Fibroblast of mammary gland (primary cell): ENCODE measurements at places on chromosomes 11 and 22.
A peak's percentile ranks its signal among the peaks of the same experiment; 100 is the strongest.

- peak; percentile 11 for DNase-seq
These were observed 430.3 kb downstream of the SOX6 start for GRCh38 chr11:15926071-15926470.

- no peak for DNase-seq
These were observed at the start of gene OR8D4 for GRCh38 chr11:123901867-123902266. OR8D4 (plus strand) TSS chr11:123902167; CDS start chr11:123906432, 4,265 bp downstream.

GRCh38 chr22:39405346-39406085, 5.9 kb downstream of the TAB1 start:
- peak; percentile 89 for DNase-seq

DNA sequence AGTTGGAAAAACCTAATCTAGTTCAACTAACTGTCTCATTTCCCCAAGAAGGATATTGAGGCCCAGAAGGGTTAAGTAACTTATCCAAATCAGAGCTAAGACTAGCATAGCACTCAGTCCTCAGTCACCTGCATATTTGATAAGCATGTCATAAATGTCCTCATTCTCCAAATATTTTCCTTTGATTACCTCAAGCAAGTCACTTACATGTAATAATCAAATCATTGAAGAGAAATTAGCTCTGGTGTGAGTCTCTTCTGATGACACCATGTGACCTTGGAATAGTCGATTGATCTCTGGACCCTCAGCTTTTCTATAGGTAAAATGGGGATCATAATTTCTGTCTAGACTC, 48.8 kb upstream of the PICALM start:
- no peak for DNase-seq

DNA sequence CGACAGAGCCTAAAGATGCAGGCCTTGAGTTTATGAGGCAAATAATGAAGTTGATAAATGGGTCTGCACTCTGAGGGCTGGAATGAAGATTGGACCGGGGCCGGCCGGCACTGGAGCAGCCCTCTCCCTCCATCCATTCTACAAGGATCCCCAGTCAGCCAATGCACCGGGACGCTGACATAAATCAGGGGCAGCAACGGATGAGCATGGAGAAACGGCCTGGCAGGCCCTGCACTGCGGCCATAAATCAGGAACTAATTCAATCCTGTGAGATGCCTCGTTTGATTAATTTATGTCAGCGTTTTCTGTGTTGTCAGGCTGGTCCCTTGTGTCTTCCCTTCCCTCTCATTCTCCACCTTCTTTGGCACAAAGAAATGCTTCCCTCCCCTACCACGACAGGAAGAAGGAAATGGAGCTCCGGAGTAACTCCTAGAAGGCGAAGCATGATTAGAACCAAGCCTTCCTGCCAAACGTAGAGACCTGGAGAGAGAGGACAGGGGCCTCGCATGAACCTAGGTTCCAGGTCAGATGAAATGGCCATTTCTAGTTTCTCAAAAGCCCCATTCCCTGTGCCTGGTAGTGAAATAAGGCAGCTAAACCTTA, 358.4 kb downstream of the OPCML start:
- DNase-seq = no peak

DNA sequence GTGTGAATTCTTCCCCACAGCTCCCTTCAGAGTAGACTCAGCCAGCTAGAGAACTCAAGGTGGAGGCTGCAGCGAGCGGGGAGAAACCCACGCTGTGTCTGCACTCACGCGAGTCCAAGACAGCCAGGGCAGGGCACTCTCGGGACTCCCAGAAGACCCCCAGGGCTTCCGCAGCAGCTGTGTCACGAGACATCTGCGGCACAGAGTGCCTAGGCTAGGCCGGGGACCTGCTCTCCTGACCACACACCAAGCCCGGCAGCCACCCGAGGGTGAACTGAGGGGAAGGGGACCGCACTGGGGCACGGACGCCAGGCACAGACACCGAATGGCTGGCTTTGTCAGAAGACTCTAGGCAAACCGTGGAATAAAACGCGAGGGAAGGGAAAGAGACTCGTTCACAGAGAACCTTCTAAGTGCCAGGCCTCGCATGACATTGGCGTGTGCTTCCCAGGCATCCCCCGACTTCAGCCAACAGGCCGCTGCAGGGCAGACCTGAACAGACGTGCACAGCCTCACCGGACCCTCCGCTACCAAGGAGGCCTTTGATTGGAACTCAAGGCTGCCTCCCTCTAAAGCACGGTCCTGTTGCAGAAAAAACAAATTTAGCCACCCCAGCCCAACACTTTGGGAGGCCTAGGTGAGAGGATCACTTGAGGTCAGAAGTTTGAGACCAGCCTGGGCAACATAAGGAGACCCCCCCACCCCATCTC, 18.2 kb upstream of the MOB2 start:
- no peak for DNase-seq

DNA sequence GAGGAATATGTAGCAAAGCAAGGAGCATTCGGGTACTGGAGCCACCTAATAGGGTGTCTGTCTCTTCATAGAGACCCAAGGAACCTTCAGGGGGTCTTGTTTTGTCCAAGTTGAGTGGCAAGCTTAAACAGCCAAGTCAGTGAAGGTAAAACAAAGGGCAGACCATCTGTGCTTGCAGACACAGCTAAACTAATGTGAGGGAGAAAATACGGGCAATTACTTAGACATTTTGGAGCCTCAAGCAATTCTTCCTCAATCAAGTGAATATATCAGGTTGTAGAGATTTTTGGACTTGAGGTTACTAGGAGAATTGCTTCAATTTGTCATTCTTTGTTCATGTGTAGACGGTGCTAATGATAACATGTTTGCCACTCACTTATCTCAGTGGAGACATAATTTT, 148.2 kb upstream of the ARHGAP20 start:
- DNase-seq = no peak

DNA sequence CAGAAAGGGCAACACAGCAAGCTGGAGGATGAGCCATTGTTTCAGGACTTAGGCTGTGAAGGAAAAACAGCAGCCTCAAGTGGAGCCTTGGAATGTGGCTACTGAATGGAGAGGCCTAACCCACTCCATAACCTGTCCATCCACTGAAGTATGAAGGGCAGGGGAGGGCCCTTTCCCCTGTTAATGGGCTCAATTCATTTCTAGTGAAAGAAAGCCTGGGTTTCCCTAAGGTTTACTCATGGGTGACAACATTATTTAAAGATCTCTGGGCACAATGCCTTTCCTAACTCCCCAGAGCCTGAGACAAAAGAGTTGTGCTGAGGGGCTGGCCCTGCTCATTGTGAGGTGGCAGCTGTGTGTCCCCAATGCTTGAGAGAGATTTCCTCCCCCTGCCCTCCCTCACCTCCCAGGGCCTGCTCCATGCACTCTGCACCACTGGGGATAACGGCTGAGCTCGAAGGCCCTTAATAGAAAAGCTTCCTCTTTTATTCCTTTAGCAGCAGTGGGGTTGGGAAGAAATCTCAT, 83.8 kb downstream of the ME3 start:
- DNase-seq = no peak

DNA sequence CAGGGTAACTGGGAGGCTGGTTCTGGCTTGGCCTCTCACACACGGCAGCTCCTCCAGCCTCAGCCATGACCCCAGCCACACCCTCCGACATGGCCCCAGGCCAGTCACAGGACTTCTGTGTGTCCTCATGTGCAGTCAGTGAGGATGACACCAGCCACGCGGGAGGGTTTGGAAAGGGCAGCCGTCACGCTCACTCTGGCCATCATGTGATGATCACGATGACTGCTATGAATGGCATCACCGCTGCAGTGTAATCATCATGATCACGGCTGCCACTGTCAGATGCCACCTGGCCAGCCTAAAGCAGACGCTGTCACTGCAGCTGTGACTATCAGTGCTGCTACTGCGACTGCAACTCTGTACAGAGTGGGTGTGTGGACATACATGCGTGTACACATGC, 640.9 kb downstream of the BRD1 start:
- no peak for DNase-seq

DNA sequence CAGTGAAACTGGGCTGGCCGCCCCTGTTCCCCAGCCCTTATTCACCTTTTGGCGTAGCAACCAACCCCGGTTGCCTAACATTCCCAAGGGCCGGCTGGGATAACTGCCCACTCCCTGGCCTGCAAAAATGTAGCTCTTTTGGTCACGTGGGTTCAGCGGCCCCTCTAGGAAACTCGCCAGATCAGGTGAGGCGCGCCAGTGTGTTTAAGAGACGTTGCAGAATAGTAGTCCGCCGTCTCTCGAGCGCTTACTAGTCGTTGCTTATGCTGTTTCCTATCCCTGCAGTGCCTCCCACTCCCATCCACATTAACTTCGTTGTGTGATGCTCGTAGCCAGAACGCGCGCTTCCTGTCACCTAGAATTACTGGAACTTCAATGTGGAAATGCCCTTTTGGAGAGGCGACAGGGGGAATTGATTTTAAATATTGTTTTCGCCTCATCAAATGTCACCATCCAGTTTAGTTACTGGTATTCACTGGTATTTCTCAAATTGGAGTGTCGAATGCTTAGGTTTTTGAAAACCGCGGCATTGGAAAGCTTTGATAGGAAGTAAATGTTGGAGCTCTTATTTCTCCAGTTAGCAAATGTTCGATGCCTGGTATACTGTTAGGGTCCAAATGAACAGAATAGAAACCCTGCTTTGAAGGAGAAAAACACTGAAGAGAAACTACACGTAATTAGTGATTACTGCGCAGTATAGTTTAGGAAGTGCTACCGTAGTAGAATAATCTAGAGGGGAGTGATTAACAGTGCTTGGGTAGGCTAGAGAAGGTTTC, 823 bp downstream of the CEP57 start:
- DNase-seq = peak; percentile 60

DNA sequence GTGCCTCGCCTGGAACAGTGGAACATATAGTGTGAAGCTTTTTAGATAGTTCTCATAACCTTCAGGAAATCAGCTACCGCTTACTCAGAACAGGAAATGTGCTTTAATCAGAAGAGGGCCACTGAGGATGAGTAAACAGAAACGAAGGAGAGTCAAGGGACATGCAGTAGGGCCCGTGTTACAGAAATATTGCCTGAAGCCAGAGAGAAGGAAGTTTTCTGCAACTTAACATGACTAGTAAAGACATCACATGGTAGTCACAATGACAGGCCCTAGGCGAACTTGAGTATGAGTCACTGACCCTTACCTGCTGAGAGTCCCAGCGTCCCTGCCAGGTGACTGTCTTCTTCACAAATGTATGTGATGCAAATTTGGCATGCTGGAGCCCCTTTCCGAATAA, 39.4 kb downstream of the CARD18 start:
- DNase-seq = no peak

DNA sequence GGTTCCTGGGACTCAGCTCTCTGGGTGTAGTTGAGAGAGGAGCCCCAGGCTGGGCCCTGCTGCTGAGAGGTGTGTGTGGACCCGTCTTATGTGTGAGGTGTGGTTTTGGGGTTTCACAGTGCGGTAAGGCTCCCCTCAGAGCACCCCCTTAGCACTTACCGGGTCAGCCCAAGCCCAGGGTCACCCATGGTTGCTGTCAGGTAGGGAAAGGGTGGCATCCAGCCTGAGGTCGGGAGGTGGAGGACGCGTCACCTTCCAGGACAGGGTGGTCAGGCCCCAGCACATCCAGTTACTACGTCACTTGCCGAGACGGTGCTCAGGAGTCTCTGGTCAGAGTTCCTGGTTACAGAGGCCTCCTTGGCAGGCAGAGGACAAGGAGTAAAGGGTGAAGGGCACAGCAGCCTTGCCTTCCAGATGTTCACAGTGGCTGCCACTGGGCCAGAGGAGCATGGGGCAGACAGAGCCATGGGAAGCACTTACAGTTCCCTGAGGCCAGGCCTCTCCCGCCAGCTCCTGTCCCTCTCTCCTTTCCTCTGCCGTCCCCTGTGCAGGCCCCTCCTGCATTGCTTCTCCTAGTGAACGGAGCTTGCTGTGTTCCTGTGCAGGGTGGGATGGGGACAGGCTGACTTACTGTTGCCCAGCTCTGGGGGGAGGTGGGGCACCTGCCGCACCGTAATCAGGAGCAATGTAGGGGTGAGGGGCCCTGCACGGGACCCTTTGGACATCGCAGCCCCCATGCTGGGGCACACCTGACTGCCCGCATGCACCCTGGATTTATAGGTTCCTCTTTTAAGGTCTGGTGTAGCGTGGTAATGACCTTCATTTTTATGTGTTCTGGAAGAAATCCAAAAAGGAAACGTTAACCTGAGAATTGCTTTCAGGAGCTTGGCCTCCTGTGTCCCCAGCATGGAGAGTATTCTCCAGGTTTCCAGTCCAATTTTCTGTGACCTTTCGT, 285.9 kb downstream of the TBC1D22A start:
- DNase-seq = no peak

- no peak for DNase-seq
These were observed 773.2 kb downstream of the DLG2 start for GRCh38 chr11:84853841-84854497.

- no peak for DNase-seq
These were observed 21.8 kb upstream of the ABCC8 start for GRCh38 chr11:17498475-17498874.

GRCh38 chr11:102883141-102883540, 8.4 kb upstream of the MMP12 start:
- DNase-seq = peak; percentile 41

GRCh38 chr11:101115671-101116160, 13.9 kb downstream of the PGR start:
- DNase-seq = no peak

DNA sequence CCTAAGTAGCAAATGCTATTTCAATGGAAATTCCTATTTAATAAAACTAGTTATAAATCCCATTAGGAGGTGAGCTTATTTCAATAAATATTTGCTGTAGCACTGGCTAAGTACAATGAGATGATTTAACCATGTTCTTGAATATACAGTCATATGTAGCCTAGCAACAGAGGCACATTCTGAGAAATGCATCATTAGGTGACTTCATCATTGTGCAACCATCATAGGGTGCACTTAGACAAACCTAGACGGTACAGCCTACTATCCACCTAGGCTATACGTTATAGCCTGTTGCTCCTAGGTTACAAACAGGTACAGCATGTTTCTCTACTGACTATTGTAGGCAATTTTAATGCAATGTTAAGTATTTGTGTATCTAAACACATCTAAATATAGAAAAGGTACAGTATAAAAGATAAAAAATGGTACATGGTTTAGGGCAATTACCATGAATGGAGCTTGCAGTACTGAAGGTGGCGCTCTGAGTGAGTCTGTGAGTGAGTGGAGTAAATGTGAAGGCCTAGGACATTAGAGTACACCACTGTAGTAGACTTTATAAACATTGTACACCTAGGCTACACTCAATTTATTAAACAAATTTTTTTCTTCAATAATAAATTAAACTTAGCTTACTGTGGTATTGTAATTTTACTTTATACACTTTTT, 350.1 kb downstream of the CASP12 start:
- DNase-seq = peak; percentile 58
